ENCODE measurements at places on chromosomes 7 and 10. TPM values are rescaled to one million over a fixed set of nuclear protein-coding genes. Genes with fewer than 3 reads are reported as not detected.

IL6 gene
- total RNA-seq = 20.7 TPM

RBP3 gene
- total RNA-seq = not detected

LRRC17 gene
- 0.42 TPM for total RNA-seq

DNA sequence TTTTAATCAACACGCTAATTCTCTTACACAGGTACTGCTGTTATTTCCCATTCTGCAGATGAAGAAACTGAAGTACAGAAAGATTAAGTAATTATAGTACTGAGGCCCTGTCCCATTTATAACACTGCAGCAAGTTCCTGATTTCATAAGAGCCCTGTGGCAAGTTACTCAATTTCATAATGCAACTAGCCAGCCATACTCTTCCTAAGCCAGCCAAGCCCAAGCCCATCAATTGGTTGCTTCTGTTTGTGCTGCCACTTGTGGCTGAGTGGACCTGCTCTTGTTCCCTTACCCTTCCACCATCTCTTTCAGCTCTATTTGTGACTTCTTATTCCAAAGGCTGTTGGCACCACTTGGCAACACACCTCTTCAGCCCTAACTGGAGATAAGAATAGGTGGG is 19.7 kb upstream of the PRPF18 start:
- H3K36me3 ChIP-seq = no peaks in the 10 kb centered on the region
- peaks cover 25% of the 10 kb centered on the region for H3K27me3 ChIP-seq
- no peaks in the 10 kb centered on the region for H3K4me1 ChIP-seq
- H3K4me3 ChIP-seq = no peak overlapping the region

DNA sequence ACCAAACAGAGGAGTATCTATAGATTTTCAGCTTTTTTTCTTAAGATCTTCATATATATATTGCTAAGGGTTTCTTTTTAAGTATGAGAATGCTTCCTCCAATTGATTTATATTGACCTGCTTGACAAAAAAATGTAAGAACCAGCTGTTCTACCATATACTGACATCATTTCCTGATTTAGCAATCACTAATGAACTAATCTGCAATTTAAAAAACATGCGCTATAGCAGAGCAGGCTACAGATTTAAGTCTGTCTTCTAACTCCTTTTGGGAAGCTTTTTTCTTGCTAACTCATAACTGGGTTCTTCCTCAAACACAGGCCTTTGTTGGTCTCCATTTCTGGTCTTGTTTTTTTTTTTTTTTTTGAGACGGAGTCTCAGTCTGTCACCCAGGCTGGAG is 33.2 kb downstream of the ABCC2 start:
- no peaks in the 10 kb centered on the region for H3K27me3 ChIP-seq
- no peaks in the 10 kb centered on the region for H3K4me1 ChIP-seq
- no peak for DNase-seq
- H3K4me3 ChIP-seq = no peak overlapping the region

GRCh38 chr7:25006276-25006675 is 26.3 kb upstream of the OSBPL3 start:
- H3K4me1 ChIP-seq = no peaks in the 10 kb centered on the region
- no peaks in the 10 kb centered on the region for H3K36me3 ChIP-seq
- no peak overlapping the region for H3K27ac ChIP-seq

DNA sequence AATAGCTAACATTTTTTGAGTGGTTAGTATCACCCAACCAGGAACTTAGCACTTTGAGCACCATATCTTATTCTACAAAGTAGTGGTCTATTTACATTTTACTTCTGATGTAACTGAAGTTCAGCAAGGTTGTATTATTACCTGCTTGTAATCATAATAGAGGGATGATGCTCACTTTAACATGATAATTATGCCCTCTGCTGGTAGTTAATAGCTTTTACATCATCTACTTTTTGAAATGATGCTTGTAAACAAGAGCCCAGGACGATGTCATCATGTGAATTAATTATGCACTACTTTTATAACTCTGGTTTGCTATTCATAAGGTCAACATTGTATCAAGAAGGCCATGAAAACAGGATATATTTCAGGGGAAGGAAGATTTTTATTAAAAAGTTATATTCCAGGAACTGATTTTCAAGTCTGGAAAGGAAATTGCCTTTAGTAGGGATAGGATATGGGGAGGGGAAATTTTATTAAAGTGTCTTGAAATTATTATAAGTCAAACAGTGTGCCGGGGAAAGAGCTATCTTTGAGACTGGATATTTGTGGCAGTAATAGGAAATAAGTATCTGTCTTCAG is 80.3 kb upstream of the SCIN start:
- no peak for DNase-seq
- peaks cover 18% of the 10 kb centered on the region for H3K4me1 ChIP-seq
- no peaks in the 10 kb centered on the region for H3K27me3 ChIP-seq
- no peaks in the 10 kb centered on the region for H3K36me3 ChIP-seq
- H3K4me3 ChIP-seq = no peak overlapping the region
- no peak overlapping the region for H3K27ac ChIP-seq

GRCh38 chr7:37467002-37467401 is 18.3 kb upstream of the ELMO1 start:
- no peak overlapping the region for H3K4me3 ChIP-seq
- H3K4me1 ChIP-seq = no peaks in the 10 kb centered on the region

DNA sequence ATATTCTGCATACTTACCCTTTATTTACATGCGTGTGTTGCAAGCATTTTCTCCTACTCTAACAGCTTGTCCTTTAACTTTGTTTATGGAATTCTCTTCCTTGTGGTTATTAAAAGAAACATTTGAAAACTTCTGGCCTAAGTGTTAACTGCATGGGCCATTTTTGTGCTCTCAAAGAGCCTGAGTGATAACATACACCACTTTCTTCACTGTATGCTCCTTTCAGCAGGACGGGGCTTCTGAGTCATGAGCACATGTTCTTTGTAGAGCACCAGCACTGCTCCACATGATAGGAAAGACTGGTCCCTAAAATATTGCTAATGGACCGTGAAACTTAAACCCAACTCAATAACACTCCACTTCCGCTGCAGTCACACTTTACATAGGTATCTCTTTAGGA is 1093.6 kb upstream of the GHITM start:
- no peaks in the 10 kb centered on the region for H3K27me3 ChIP-seq
- no peak for DNase-seq
- no peak overlapping the region for H3K4me3 ChIP-seq
- no peak overlapping the region for H3K27ac ChIP-seq
- no peaks in the 10 kb centered on the region for H3K4me1 ChIP-seq
- peaks cover 5% of the 10 kb centered on the region for H3K36me3 ChIP-seq

DNA sequence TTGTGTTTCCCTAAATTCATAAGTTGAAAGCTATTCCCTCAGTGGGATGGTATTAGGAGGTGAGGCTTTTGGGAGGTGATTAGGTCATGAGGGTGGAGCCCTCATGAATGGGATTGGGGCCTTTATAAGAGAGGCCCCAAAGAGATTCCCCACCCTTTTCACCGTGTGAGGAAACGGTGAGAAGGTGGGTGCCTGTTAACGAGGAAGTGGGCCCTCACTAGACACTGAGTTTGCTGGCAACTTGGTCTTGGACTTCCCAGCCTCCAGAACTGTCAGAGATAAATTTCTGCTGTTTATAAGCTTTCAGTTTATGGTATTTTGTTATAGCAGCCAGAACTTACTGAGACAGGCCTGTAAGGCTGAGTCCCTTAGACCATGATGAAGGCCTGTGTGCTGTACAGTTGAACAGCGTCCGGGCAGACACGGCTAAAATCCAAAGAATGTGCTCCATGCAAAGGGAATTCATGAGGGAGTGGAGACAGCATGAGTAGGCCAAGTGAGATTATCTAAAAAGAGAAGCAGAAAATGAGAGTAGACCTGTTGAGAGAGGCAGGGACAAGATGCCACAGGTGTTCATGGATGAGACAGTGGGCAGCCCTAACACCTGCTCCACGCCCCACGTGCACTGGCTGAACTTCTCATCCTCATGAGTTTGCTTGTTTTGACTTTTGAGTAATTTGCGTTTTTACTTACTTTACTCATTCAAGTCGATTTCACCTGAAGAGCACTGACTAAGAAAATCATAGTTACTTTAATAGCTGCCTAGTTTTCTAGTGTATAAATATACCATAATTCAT is 66.9 kb upstream of the SFMBT2 start:
- no peak for DNase-seq
- peaks cover 7% of the 10 kb centered on the region for H3K27me3 ChIP-seq
- no peak overlapping the region for H3K4me3 ChIP-seq
- H3K4me1 ChIP-seq = no peaks in the 10 kb centered on the region
- H3K36me3 ChIP-seq = no peaks in the 10 kb centered on the region

GRCh38 chr10:68231106-68231816 is 652 bp downstream of the ATOH7 start:
- H3K4me3 ChIP-seq = peak overlapping the region; percentile 81
- H3K27ac ChIP-seq = no peak overlapping the region

- no peaks in the 10 kb centered on the region for H3K27me3 ChIP-seq
- H3K4me3 ChIP-seq = no peak overlapping the region
- H3K36me3 ChIP-seq = no peaks in the 10 kb centered on the region
- no peak for DNase-seq
These were observed 532.6 kb downstream of the ANKRD7 start for GRCh38 chr7:118757066-118757465.

GRCh38 chr10:119516381-119517234 is 25.9 kb downstream of the RGS10 start:
- H3K36me3 ChIP-seq = no peaks in the 10 kb centered on the region
- H3K4me1 ChIP-seq = no peaks in the 10 kb centered on the region
- DNase-seq = no peak
- H3K4me3 ChIP-seq = no peak overlapping the region
- no peaks in the 10 kb centered on the region for H3K27me3 ChIP-seq
- no peak overlapping the region for H3K27ac ChIP-seq

DNA sequence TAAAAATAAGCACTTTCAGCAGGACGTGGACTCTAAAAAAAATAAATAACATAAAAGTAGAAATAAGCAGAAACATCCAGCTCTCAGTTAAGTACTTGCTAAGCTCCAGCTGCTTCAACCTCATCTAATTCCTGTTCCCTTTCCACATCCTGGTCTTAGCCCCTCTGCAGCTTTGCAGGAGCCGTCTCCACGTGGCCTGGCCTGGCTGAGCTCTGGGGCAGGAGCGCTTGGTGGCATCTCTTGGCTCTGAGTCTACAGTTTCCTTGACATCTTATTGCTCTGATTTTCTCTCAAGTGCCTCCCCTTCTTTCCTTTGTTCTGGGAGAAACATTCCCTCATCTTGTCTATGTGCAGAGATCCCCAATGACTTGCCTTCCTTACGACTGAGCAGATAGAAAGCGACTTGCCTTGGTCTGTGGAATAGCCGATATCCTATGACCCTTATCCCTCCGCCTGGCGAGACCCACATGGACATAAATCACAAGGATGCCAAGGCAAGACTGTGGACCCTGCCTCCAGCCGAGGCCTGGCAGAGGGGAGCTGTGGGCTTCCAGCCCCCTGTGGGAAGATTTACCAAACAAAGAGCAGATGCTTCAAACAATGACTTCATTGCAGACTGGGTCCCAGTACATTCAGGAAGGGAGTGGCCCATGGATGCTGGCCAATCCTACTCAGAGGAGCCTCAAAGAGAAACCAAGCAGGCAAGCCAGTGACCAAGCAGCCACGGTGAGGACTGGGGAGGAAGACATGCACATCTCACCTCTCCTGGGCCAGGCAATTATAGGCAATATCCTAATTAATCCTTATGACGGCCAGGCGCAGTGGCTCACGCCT is 61.9 kb downstream of the SPOCK2 start:
- peaks cover 4% of the 10 kb centered on the region for H3K36me3 ChIP-seq
- H3K27me3 ChIP-seq = no peaks in the 10 kb centered on the region
- no peak overlapping the region for H3K4me3 ChIP-seq
- no peak overlapping the region for H3K27ac ChIP-seq
- peaks cover 31% of the 10 kb centered on the region for H3K4me1 ChIP-seq

GRCh38 chr10:77256346-77256745 is 381.3 kb downstream of the KCNMA1 start:
- no peak overlapping the region for H3K27ac ChIP-seq
- no peak for DNase-seq
- H3K4me1 ChIP-seq = no peaks in the 10 kb centered on the region
- peaks cover 7% of the 10 kb centered on the region for H3K27me3 ChIP-seq

GRCh38 chr10:70125918-70126552 is 6.6 kb downstream of the AIFM2 start:
- H3K27me3 ChIP-seq = no peaks in the 10 kb centered on the region
- no peak overlapping the region for H3K27ac ChIP-seq
- no peak overlapping the region for H3K4me3 ChIP-seq
- peaks cover 13% of the 10 kb centered on the region for H3K36me3 ChIP-seq
- DNase-seq = no peak
- peaks cover 11% of the 10 kb centered on the region for H3K4me1 ChIP-seq

- H3K27ac ChIP-seq = peak overlapping the region; percentile 64
- H3K27me3 ChIP-seq = no peaks in the 10 kb centered on the region
- no peaks in the 10 kb centered on the region for H3K36me3 ChIP-seq
- peaks cover 32% of the 10 kb centered on the region for H3K4me1 ChIP-seq
These were observed 104.7 kb downstream of the EVX1 start for GRCh38 chr7:27347276-27347640.

DNA sequence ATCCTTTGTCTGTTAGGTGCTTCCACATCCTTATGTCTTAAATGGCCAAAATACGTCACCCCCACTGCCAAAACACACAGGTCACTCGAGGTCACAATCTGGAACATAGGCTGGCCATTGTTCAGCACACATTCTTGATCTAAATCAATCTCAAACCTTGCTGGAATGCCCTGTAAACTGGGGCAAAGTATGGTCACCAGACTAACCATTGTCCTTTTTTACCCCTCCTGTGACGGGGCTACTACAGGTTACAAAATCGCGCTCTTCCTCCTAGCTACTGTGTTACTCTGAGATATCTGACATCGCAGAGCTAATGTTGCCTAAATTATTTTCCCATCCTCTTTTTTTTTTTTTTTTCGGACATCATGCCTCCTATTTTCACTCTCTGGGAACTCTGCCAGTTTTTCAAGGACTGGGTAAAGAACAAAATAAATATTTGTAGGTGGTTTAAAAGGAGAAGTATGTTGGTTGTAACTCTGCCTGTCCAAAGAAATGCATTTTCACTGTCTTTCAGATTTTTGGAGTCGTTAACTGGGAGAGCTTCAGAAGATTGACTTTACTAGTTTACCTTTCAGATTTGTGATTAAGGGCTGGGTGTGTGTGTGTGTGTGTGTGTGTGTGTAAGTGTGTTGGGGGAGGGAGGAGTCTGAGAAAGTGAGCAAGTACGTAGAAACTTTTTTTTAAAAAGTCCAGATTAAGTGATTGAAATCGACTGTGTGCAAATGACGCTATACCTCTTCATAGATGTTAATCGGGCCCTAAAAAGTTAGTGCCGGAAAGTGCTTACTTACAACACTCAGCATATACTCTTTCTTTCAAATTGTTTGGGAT is 942 bp upstream of the KIAA1217 start:
- peak overlapping the region; percentile 4 for H3K27ac ChIP-seq
- H3K36me3 ChIP-seq = peaks cover 26% of the 10 kb centered on the region
- peak; percentile 61 for DNase-seq
- peak overlapping the region; percentile 88 for H3K4me3 ChIP-seq

DNA sequence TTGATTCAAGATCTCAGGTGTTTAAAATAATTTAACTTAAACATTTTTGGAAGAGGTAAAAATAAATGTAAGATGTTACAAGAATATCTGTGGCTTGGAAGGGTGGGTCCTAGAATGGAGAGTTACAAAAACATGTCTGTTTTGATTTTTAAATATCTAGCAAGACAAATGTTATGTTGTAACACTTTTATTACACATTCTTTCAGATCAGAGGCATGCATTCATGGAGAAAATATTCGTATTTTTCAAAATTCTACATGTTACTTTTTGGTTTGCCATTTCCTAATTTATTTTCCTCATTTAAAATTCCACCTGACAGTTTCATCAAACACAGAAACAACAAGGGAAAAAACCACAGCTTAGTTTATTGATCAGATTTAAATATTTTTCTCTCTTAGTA is 10.0 kb downstream of the WBP1L start:
- H3K27ac ChIP-seq = no peak overlapping the region
- no peak overlapping the region for H3K4me3 ChIP-seq
- H3K4me1 ChIP-seq = no peaks in the 10 kb centered on the region
- DNase-seq = no peak
- H3K36me3 ChIP-seq = no peaks in the 10 kb centered on the region
- H3K27me3 ChIP-seq = no peaks in the 10 kb centered on the region

Measured in Calu3 (cell line).